NCI-H526 (cell line): ENCODE measurements at places on chromosomes 7 and 10.

- DNase-seq, result no peak
Measured at GRCh38 chr7:92289321-92289720, 43.5 kb downstream of the ANKIB1 start.

DNA sequence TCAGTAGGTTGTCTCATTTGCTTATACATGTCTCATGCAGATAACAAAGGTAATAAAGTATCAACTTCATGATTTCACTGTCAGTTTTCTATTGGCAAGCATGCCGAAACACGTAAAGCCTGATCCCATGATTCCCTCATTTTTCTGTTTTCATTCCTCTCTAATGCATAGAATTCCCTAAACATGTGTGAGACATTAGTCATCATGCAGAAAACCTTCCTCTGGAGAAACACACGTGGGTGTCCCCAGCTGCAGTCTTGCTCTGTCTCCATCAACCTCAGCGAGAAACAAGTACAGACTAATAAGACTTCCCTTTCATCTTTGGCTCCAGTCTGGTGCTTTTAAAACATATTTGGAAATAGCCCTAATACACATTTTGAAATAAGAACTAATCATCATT, 432.7 kb upstream of the VSTM2A start:
- DNase-seq, result no peak

DNA sequence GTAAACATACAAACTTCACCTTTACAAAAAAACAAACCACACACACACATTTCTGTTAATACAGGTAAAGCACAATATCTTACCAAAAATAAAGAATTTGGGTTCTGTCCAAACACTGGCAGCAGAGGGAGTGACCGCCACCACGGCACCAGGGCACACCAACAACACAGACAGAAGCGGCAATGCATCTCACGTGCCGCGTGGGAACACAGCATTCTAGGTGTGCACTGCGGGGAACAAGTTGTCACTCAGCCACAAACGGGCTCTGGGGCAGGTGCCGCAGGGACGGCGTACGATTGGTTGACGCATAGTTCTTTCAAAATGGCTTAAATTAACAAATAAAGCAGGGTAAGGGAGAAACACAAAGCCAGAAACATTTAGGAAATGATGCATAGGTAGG, 22.3 kb downstream of the PDGFA start:
- DNase-seq, result no peak

DNA sequence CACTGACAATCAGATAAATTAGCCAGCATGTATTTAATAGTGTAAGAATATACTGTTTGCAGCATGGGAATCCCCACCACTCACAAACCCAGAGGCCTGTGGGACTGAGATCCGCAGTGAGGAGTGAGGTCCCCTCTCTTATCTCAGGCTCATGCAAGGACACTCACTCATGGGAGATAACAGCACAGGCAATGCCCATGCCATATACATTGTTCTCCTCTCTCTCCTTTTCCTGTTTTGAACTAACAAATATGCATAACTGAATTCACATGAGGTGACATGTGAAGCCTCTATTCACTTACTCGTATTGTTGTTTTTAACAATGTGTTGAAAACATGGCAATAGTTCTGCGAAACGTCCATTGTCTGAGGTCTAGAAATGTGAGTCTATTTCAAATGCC, 230.5 kb downstream of the ARHGAP21 start:
- no peak for DNase-seq

- DNase-seq, result peak; percentile 9
Measured at GRCh38 chr7:149071641-149072437, 18.7 kb downstream of the ZNF786 start.

GRCh38 chr10:104120903-104121484, 977 bp upstream of the SFR1 start:
- DNase-seq, result peak; percentile 38
